ENCODE measurements at places on chromosomes 2 and 18. TPM values are rescaled to one million over a fixed set of nuclear protein-coding genes. Genes with fewer than 3 reads are reported as not detected.

- no peak for DNase-seq
These were observed 31.1 kb upstream of the PPP3R1 start for GRCh38 chr2:68283419-68283812.

The IL1RN gene
- total RNA-seq, result 0.89 TPM

The IL1B gene
- not detected for total RNA-seq

DNA sequence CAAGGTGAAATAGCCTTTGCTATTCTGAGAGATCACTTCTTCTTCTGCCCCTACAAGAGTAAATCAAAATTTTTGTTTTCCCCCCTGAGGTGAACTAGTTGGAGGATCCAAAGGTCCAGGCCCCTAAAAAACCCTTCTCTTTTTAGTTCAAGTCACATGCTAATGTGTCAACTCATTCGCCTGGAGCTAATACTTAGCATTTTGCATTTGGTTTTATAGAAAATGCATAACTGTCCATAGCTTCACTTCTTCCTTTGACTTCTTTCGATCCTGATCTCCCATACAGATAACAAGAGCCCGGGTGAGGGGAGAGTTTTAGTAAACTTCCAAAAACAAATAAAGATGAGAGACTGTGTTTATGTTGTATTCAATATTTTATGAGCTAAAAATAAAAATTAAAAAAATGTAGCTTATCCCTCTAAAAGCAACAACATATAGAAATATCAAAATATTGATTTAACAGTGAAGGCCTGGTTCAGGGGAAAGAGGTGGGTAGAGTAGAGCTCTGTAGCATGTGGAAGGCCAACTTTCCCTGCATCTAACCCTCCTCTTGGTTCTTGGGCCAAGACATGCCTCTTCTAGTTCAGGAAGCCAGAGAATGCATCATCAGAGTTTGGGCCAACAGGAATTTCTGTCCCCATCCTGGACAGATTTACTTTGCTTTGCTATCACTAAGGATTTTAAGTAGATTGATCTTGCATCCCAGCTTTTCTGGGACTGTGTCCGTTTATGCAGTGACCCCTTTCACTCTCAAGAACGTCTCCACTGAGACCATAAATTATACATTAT, 333.8 kb downstream of the ALK start:
- no peak for DNase-seq

GRCh38 chr2:177929662-177930522, 142.7 kb downstream of the PDE11A start:
- DNase-seq, result no peak

The SCYGR7 gene
- not detected for total RNA-seq

- DNase-seq, result no peak
These were observed 202.9 kb upstream of the SP5 start for GRCh38 chr2:170512266-170512665.

The MC5R gene
- not detected for total RNA-seq

The LYPD6B gene
- total RNA-seq, result not detected

The SH3YL1 gene
- 11.1 TPM for total RNA-seq

The KLHL14 gene
- total RNA-seq, result not detected

The DPP4 gene
- 5.4 TPM for total RNA-seq

The TUBB8B gene
- total RNA-seq, result not detected

DNA sequence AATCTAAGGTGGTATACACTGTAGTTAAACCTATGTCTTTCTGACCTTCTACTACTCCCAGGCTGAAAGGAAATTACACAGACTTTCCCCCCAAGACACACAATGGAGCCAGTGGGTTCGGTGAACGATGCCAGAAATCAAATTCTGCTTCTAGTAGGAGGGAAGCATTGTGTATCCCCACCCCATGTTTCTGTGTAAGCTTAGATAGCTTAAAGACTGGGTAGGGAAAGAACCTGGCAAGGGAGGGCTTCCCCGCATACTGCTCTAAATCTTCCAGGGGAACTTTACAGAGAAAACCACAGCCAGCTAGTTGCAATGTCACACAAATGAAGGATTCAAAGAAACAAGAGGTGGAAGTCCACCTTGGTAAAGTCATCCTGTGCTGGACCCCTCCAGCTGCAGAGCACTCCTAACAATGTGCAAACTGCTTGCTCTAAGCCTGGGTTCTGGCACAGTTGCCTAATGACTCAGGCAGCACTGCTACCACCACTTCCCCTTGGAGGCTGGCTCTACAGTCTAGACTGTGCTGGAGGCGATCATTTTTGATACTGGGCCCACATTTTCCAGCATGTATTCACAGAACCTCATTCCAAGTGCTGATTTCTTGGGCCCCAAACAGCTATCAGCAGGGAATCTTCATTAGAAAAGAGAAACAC, 47.5 kb downstream of the TRIB2 start:
- DNase-seq, result no peak

- DNase-seq, result no peak
These were observed 56.2 kb downstream of the KCNG2 start for GRCh38 chr18:79853993-79854364.

- no peak for DNase-seq
These were observed 324.1 kb upstream of the THUMPD2 start for GRCh38 chr2:40103163-40103562.
